ENCODE measurements at places on chromosomes 3 and 15.

- no peak for DNase-seq
These were observed 5.7 kb downstream of the GRM2 start for GRCh38 chr3:51712511-51712931.

- DNase-seq, result peak; percentile 56
These were observed 2.5 kb upstream of the MST1R start for GRCh38 chr3:49906073-49906743.

DNA sequence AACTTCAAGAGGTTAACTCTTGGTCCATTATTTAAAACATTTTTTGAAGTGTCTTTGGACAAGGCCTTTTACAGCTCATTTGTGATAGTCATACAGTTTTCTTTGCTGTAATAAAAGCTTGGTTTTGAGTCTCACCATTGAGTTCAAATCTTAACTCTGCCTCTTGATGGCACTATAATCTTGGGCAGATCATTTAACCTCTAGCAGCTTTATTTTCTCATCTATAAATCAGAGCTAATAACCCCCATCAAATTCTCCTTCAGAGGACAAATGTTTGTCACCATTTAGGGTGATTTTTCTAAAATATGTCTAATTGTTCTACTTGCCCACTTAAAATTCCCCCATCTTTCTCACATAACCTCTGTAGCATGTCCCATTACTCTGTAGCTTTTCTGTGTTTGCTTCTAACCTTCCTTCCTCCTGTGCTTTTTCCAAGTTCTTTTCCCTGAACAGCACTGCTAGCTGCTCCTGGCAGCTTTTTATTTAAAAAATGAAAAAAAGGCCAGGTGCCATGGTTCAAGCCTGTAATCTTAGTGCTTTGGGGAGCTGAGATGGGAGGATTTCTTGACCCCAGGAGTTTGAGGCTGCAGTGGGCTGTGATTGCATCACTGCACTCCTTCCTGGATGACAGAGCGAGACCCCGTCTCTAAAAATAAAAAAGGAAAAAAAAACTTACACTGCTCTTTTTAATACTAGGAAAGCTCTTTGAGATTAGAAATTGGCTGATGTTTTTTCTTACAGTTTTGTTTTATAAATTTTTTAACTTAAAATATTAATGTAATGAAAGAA is 28.5 kb downstream of the UBE2E1 start:
- DNase-seq, result no peak

DNA sequence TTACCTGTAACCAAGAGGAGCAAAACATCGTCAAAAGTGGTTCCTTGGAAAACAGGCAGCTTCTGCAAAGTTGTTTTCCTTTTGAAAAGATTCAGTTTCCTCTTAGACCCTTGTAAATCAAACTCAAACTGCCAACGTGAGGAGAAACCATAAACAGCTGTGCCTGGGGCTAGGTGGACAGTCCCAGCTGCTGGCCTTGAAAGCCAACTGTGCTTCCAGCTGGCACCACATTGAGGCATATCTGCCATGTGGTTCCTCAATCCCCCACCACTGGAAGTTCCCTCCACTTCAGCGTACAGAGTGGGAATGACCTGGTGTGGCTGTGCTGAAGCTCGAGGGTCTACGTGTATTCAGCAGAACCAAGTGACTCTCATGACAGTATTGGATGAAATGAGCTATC is 40.9 kb downstream of the HRH1 start:
- no peak for DNase-seq

All from activated naive CD4-positive, alpha-beta T cell treated with Interleukin-2 at 50 U/mL for 16 hours (primary cell).